Tracheal epithelial cell (primary cell): ENCODE measurements at places on chromosomes 16 and 17. TPM values are rescaled to one million over a fixed set of nuclear protein-coding genes. Genes with fewer than 3 reads are reported as not detected.

The IGFALS gene
- under 0.01 TPM in 1 of 2 replicates, not detected in the other for total RNA-seq

The SPATA32 gene
- total RNA-seq: not detected in 2 replicates

The TMC8 gene
- 0.21 and 0.48 TPM in 2 replicates for total RNA-seq

The ASIC2 gene
- 0.43 TPM in 1 of 2 replicates, not detected in the other for total RNA-seq

The UTS2R gene
- total RNA-seq: not detected in 2 replicates

The ARHGAP44 gene
- total RNA-seq: 0.64 and 1.2 TPM in 2 replicates

The FSCN2 gene
- total RNA-seq: under 0.01 and 1.9 TPM in 2 replicates

The KRT31 gene
- total RNA-seq: 0.24 TPM in 1 of 2 replicates, not detected in the other

The FOXN1 gene
- 0.21 and 0.24 TPM in 2 replicates for total RNA-seq

The G6PC1 gene
- under 0.01 TPM in 1 of 2 replicates, not detected in the other for total RNA-seq

The SBK1 gene
- total RNA-seq: under 0.01 and 0.48 TPM in 2 replicates

The C1QTNF8 gene
- not detected in 2 replicates for total RNA-seq

The SMTNL2 gene
- total RNA-seq: under 0.01 TPM in 1 of 2 replicates, not detected in the other

The SLC2A4 gene
- 0.24 TPM in 1 of 2 replicates, not detected in the other for total RNA-seq

The IL17C gene
- 2.2 TPM in 1 of 2 replicates, not detected in the other for total RNA-seq

The KRT12 gene
- total RNA-seq: not detected in 2 replicates

The GCGR gene
- not detected in 2 replicates for total RNA-seq

The RNF43 gene
- total RNA-seq: 4.6 and 6.0 TPM in 2 replicates

The KRT34 gene
- 0.43 and 7.0 TPM in 2 replicates for total RNA-seq

The C16orf74 gene
- total RNA-seq: 100 and 109 TPM in 2 replicates

The RHBDF2 gene
- total RNA-seq: 21.1 and 49.9 TPM in 2 replicates

The CUEDC1 gene
- total RNA-seq: 5.8 and 6.0 TPM in 2 replicates

The ZNF213 gene
- 9.2 and 12.6 TPM in 2 replicates for total RNA-seq

The MT1F gene
- 3.8 and 14.5 TPM in 2 replicates for total RNA-seq

The OR3A3 gene
- total RNA-seq: not detected in 2 replicates

The RAP1GAP2 gene
- 11.1 and 31.1 TPM in 2 replicates for total RNA-seq

The ADAM11 gene
- 0.21 TPM in 1 of 2 replicates, not detected in the other for total RNA-seq

The KIF2B gene
- total RNA-seq: not detected in 2 replicates

The TRAF4 gene
- total RNA-seq: 37.9 and 57.4 TPM in 2 replicates

The PABPN1L gene
- not detected in 2 replicates for total RNA-seq

The PRM1 gene
- not detected in 2 replicates for total RNA-seq

The TMEM114 gene
- total RNA-seq: 1.2 TPM in 1 of 2 replicates, not detected in the other

The HOXB7 gene
- total RNA-seq: 0.21 and 1.4 TPM in 2 replicates

The CHRNE gene
- 0.24 and 0.64 TPM in 2 replicates for total RNA-seq

The NECAB2 gene
- total RNA-seq: not detected in 2 replicates

The PIK3R6 gene
- total RNA-seq: not detected in 2 replicates

The CRHR1 gene
- total RNA-seq: not detected in 2 replicates

The KRTAP1-5 gene
- total RNA-seq: 0.24 TPM in 1 of 2 replicates, not detected in the other

The FAM171A2 gene
- 1.5 and 3.6 TPM in 2 replicates for total RNA-seq

The RNF222 gene
- total RNA-seq: 0.24 and 0.43 TPM in 2 replicates
